Skeletal muscle cell (primary cell): ENCODE measurements at places on chromosomes 2 and 18.

DNA sequence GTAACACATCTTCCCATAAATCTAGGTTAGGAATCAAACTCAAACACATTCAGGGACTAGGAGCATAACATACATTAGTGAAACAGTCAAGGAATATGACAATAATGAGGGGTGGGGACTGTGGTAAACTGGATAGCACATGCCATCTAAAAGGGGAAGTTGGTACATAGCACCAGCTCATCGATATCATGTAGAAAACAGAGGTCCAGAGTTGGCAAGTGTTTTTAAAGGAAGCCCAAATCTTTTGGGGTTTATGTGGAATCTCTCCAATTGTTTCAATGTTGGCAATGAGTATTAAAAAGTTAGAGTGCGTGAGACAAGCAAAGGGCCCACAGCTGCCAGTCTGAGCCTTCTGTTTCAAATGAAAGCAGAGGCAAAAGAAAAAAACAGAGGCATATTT, 24.4 kb downstream of the KLF7 start:
- DNase-seq: no peak

DNA sequence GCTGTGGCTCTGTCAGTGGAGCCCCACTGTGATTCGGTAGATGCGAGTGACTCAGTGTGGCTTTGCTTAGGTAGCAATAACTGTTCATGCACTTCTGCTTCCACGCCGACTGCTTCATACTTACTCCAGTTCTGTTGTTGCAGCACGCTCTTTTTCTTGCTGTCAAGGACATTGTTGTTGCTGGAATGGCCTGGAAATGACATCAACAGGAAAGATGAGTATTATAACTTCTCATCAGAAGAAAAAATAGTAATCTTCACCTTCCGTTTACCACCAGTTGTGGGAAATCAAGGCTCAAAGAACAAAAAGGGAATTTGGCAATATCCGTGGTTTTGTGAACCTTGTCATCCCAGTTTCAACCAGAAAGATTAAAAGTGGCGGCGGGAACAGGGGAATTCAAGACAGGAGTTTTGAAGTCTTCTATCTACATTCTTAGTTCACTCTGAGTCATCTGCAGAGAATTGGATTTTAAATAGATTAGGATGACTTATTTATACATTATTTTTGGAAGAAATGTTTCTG, 8.3 kb downstream of the TM4SF20 start:
- DNase-seq: peak; percentile 73

DNA sequence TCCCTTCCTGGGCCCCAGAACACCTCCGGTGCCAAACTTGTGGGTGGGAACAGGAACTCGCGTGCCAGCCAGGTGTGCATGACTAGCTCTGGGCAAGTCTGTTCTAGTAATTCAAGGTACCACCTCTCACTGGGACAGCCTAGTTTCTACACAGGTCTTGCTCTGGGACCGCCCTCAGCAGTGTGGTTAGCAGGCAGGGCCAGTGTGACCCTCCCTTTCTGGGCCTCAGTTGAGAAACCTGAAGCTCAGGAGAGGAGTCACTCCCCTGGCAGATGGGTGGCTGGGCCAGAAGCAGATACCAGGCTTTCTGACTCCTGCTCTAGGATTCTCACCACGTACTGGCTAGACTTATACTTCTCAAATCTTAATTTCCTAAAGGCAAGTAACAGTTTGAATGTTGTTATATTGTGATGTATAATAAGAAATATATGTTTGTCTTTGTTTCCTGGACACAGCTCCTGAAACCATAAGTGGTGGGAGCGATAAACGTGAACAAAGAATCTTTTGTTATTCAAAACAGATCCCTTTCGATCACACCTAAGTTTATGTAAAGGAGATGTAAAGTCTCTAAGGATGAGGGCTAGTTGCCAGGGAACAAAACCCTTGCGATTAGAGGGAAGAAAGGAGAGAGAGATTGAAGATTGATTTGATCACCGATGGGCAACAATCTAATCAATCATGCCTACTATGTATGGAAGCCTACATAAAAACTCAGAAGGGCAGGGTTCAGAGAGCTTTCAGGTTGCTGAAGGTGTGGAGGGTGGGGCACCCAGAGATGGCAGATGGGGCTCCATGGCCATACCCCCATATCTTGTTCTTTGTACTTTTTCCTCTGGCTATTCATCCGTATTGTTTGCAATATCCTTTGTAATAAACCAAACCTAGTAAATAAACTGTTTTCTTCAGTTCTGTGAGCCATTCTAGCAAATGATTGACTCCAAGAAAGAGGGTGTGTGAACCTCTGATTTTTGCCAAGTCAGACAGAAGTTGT, 952 bp upstream of the UGT1A6 start:
- DNase-seq: no peak

GRCh38 chr2:33334083-33334482, 142.4 kb upstream of the RASGRP3 start:
- no peak for DNase-seq

- DNase-seq: no peak
Measured at GRCh38 chr2:20478961-20479360, 32.1 kb downstream of the RHOB start.

DNA sequence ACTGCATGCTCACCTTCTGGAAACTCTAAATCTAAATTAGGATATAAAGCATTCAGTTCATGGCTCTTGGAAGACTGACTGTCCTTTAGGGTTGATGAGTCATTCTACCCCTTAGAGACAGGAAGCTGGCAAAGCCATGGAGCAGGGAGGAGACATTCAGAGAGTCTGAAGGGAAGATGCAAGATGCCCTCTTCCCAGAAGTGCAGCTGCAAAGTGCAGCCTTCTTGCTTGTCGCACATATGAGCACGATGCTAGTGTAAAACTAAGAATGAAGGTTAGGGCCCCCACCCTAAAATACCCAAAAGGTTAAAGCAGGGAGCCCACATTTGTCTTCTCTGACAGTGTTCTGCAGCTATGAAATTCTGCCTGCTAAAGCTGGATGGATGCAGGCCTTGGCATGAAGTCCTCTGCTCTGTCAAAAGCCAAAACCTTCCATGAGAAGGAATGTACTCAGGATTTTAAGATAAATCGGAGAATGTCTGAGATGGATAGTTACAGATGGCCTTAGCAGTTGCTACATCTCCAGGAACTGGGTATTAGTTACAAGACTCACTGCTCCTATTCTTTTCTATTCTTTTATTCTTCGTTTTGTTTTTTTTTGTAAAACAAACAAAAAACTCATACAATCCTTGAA, 89.7 kb downstream of the POLE4 start:
- peak; percentile 15 for DNase-seq

DNA sequence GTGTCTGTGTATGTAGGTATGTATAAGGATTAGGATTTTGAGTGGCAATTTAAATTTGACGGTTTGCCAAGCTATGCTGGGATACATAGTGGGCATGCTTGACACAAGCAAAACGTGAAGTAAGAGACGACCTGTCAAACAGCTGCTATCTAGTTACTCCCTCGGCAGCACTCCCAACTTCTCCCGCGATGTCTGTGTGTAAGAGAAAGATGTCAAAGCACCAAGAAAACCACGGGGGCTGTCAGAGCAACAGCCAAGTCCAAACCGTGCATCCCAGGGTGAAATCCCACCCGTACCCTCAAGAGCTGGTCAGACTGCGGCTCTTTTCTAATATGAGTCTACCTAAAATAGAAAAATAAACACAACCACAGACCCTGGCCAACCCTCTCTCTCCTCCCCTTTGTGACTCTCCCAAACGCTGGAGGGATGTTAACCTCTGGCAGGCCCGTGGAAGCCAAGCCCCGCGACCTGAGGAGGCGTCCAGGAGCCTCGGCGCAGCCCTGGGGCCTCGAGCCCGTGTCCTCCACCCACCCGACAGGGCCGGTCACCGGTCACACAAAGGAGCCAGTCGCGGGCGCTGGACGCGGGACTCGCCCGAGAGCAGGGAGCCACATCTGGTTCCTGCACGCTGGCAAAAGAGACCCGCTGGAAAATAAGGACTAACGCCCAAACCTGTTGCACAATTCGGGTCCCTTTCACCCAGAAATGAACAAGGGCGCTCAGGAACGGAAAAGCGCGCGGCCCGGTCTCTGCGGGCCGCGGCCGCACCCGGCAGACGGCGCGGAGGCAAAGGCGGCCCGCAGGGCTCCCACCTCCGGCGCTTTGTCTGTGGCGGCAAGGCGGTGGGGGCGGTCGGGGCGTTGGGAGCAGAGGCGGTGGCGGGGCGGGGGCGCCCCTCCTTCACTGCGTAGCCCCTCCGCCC, 925 bp downstream of the SESTD1 start:
- no peak for DNase-seq

GRCh38 chr2:171652416-171652785, 34.9 kb upstream of the DYNC1I2 start:
- peak; percentile 25 for DNase-seq

DNA sequence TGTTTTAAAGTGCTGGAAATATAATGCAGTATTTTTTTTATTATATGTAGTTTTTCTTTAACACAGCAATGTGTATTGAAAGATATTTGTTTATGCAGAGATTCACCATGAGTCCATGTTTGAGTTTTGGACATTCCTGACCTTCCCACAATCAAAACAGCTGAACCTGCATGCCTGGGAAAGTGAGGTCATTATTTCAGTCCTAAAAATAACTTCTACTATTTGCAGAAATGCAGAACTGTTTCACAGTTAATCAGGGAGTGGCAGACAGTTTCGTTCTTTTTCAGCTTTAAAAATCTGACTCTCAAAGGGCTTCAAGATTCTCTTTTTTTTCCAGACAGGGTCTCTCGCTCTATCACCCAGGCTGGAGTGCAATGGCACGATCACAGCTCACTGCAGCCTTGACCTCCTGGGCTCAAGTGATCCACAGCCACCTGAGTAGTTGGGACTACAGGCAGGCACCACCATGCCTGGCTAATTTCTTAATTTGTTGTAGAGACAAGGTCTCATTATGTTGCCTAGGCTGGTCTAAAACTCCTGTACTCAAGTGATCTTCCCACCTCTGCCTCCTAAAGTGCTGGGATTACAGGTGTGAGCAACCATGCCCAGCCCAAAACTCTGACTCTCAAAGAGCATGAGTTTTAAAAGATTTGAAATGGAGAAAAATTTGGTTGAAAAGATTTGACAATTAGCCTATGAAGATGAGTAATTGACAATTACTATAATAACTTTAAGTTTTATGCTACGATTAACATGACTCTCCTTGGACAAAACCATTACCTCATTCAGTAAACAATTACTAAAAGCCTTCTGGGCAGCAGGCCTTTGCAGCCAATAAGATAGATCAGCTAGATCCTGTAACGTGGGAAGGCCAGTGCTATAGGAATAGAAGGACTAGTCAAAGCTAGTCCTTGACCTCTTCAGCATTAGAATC, 5.0 kb upstream of the MYL12B start:
- no peak for DNase-seq

DNA sequence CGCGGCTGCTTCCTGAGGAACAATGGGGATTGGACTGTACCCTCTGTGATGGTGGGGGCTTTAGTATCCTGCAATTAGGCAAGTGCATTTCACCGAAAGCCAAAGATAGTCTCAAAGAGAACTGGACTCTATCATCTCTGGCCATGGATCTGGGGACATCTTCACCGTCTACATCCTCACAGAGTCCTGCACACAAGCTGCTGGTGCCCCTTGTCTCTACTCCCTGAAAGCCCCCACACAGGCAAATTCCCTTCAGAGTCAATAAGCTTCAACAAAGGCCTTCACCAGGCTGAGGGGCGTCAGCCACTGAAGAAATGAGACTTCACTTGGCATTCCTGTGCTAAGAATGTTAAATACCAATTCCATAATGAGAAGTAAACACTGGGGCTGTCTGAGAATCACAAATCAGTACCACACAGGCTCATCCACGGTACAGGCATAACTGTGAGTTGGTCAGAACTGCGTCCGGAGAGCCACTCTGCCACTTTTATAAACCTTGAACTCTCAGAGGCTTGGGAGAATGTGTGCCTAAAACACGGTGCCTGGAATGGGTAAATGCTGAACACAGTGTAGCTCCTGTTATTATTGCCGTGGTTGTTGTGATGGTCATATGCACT, 432.7 kb downstream of the ZNF521 start:
- no peak for DNase-seq

DNA sequence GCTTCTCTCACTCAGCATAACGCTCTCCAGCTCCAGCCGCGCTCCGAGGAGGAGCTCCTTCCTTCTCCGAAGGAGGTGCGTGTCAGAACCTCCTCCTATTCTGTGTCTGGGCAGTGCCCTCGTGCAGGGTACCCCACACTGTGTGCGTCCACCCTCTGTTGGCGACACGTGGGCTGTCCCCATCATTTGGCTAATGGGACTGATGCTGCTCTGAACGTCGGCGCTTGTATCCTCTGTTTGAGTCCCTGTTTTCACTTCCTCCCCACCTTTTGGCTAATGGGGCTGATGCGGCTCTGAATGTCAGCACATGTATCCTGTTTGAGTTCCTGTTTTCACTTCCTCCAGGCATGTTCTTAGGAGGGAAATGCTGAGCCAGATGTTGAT, 22.2 kb downstream of the KCNG2 start:
- no peak for DNase-seq

GRCh38 chr2:191245046-191245868, at the start of gene MYO1B:
TSS of gene MYO1B (plus strand) at chr2:191245404. CDS start at chr2:191276896, 31,492 bp downstream.
- no peak for DNase-seq

GRCh38 chr18:40485318-40485717, 1469.7 kb upstream of the PIK3C3 start:
- DNase-seq: peak; percentile 64

- DNase-seq: no peak
Measured at GRCh38 chr18:45650321-45650720, 35.0 kb downstream of the SLC14A2 start.
